GM10248 (cell line): ENCODE measurements at places on chromosomes 5 and 9.

- no peak for DNase-seq
Measured at GRCh38 chr9:99822806-99823591, 1.3 kb downstream of the NR4A3 start.

DNA sequence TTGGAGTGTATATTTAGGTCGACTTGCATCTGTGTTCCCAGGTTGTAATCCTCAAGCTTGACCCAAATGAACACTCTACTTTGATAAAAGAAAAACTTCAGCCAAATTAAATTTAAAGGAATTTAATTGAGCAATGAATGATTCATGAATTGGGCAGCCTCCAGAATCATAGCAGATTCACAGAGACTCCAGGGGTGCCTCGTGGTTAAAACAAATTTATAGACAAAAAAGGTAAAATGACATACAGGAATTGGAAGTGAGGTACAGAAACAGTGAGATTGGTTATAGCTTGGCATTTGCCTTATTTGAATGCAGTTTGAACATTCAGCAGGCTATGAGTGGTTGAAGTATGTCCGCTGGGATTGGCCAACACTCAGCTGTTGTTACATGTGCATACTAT, 21.6 kb upstream of the SPATA31D4 start:
- no peak for DNase-seq

DNA sequence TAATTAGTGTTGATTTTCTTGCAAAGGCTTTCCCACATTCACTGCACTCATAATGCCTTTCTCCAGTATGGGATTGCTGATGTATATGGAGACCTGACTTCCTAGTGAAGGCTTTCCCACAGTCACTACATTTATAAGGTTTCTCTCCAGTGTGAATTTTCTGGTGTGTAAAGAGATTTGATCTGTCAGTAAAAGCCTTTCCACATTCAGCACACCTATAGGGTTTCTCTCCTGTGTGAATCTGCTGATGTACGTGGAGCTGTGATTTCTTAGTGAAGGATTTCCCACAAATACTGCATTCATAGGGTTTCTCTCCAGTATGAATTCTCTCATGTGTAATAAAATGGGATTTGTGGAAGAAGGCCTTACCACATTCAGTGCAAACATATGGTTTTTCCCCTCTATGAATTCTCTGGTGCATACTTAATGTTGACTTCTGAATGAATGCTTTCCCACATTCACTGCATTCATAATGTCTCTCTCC, 31.1 kb downstream of the ZNF484 start:
- no peak for DNase-seq

GRCh38 chr5:107502676-107503060, 168.1 kb downstream of the EFNA5 start:
- no peak for DNase-seq

GRCh38 chr5:69245031-69245430, 10.3 kb downstream of the CDK7 start:
- no peak for DNase-seq

GRCh38 chr5:158032246-158032645, 173.3 kb upstream of the CLINT1 start:
- no peak for DNase-seq

- no peak for DNase-seq
Measured at GRCh38 chr5:41156739-41157138, 56.6 kb downstream of the C6 start.

- DNase-seq: no peak
Measured at GRCh38 chr5:135833961-135834638, 363 bp upstream of the SLC25A48 start.

GRCh38 chr5:80654054-80654390, 430 bp upstream of the MSH3 start:
- peak; percentile 23 for DNase-seq

- DNase-seq: peak; percentile 71
Measured at GRCh38 chr9:124054582-124055227, 43.1 kb downstream of the LHX2 start.

DNA sequence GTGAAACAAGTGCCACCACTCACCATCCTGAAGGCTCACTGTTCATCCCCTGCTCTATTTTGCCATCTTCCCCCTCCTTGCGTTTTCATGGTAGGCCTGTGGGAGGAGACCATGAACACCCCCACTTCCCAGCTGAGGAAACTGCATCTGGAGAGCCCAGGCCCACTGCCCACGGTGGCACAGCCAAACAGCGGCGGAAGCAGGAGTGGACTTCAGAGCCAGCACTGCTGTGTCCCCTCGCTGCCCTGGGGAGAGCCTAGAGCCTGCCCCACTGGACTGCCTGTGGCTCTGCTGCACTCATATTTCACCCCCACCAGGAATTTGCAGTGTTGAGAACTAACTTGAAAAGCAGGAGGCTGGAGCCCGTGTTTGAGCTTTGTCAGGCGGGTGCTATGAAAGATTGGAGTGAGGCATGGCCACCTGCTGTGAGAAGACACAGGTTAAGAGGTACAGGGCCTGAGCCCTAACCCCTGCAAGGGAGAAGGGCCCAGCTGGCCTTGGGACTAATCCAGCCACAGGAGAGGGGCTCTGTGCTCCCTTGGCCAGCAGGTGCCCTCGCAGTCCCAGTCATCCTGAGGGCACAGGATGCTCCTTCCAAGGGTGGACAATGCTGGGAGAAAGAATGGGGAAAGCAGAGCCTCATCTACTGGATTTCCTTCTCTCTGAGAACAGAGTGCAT, 79.0 kb downstream of the MACROH2A1 start:
- DNase-seq: no peak

GRCh38 chr5:56262279-56262678, 29.1 kb upstream of the ANKRD55 start:
- DNase-seq: no peak

DNA sequence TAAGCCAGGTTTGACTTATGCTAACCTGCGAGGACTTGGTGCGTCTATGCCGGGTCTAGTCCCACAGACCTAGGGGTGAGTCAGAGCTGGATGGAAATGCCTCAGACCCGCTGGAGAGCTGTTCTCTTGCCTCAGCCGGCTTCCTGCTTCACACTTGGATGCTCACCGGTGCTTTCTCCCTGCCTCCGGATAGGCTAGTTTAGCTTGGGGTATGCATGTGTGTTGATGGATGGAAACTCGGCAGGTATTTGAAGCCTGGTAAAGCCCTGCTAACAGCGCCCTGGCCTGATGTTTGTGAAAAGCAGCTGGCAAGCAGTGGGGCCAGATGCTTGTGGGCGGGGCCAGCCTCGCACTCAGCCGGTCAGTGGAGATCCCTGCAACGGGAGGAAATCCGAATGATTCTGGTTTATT, 29.3 kb downstream of the PRRC2B start:
- DNase-seq: no peak

DNA sequence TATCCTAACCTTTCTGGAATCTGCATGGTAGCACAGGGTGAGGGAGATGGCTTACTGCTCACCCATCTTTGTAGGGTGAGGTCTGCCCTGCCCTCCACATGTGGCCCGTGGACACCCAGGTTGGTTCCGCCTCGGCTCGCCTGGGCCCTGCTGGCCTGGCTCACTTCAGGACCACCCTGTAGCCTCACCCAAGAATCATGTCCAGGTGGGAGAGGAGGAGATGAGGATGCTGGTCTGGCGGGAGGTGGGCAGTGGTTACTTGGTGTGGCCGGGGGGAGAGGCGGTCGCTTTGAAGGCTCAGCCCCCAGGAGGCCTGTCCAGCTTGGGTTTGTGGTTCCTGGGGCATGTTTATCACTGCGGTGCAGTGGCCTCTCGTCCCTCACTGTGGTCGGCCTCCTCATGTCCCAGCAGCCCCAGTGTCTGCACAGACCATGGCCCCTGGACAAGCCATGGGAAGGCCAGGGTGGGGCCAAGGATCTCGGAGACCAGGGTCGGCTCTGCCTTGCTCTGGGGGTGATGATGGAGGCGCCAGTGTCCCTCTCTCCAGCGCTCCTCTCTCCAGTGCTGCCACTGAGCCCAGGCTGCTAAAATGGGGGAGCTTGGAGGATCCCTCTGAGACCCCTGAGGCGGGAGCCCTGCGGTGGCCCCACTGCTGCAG, 4.6 kb downstream of the OBP2B start:
- no peak for DNase-seq

DNA sequence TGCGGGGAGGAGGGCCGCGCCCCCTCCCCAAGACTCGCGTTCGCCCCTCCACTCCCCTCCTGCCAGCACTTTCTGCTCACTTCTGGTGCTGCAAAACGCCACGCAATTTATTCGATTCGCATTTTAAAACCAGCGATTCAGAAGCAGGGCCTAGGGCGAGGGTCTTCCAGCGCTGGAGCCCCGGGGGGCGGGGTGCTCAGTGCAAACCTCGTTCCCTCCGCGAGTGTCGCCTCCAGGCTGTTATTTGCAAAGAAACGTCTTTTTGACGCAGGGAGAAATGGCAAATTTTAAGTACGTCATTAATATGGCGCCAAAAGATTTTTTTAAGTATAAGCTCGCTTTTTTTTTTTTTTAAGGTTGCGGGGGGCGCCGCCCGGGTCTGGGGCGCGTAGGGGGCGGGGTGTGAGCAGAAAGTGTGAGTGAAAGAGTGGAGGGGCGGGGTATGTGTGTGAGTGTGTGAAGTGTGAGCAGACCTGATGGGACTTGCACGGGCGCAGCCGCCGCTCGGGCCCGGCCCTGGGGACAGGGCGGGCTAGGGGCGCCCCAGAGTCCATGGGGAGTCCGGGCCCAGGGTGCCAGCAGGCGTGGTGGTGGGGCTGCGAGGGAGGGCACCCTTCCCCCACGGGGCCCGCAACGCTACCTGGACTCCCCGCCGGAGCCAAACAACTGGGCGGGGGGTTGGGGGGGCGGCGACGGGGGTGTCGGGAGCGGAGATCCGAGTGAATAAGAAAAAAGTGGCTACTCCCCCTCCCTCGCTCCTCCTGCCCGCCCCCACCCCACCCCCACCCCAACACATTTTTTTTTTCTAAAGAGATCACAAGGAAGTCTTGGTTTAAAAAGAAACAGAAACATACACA, at the start of gene JADE2:
Gene JADE2, plus strand, starts transcription at position 845 of the 857 bp plus-strand sequence. CDS start 10,188 bp downstream, outside the sequence.
- DNase-seq: peak; percentile 83

GRCh38 chr5:2864515-2865105, 113.1 kb upstream of the IRX2 start:
- no peak for DNase-seq

- DNase-seq: no peak
Measured at GRCh38 chr9:17520268-17521064, 58.4 kb upstream of the SH3GL2 start.

DNA sequence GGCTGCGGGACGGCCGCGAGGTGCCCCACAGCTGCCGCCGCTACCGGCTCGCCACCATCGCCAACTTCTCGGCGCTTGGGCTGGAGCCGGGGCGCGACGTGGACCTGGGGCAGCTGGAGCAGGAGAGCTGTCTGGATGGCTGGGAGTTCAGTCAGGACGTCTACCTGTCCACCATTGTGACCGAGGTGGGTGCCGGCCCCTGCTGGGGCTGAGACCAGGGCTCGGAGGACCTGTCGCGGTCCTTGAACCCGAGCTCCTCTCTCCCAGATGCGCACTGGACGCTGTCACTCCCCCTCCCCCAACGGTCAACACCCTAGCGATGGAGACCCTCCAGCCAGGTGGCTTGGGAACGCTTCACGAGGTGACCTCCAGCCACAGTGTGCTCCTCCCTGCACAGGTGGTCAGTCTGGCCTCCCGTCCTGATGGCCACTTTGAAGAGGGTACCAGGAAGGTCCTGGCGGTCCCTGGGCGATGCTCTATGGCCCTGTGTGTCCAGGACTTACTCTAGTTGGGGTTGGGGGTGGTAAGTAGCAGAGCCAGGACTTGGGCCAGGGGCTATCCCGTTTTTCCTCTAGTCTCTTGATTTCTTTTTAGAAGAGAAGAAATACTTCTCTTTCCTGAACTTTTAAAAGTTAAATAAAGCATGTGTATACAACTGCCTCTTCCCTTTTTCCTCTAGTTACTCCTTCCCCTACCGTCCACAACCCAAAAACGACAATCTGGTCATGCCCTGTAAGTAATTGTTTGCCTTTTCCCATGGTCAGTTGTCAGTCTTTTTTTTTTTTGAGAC, 866 bp downstream of the SLC22A5 start:
- no peak for DNase-seq

DNA sequence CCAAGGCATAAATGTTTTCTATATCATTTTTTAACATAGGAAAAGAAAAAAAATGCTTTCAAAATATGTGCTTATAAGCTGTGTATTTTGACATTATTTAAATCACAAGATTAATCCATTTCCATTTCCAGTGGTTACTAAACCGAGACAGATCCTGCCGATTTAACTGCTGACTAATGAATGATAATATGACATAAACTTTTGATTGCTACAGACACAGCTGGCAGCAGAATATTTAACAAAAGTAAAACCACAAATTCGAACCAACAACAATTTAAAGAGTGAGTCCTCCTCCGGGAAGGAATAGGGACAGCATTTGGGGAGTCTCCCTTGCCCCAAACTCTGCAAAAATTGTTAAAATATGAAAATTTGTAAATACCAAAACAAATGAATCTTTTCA, 401.3 kb upstream of the DAB2 start:
- no peak for DNase-seq

DNA sequence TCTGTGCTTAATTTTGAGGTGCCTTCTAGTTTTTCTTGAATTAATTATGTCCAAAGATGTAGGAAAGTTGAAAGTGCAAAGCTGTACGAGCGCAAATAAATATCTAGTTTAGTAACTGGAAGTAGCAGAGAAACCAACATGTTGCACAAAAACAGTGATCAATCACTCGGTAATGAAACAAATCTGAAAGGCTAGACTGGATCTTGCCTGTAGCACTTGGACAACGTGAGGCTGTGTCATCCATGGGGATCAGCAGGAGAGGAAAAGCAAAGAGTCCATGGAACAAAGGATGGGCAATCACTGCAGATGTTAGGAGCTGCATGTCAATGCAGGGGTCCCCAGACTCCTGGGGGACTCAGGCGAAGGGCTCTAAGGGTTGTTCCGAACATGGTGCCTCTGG, 424.2 kb downstream of the IRX1 start:
- no peak for DNase-seq

DNA sequence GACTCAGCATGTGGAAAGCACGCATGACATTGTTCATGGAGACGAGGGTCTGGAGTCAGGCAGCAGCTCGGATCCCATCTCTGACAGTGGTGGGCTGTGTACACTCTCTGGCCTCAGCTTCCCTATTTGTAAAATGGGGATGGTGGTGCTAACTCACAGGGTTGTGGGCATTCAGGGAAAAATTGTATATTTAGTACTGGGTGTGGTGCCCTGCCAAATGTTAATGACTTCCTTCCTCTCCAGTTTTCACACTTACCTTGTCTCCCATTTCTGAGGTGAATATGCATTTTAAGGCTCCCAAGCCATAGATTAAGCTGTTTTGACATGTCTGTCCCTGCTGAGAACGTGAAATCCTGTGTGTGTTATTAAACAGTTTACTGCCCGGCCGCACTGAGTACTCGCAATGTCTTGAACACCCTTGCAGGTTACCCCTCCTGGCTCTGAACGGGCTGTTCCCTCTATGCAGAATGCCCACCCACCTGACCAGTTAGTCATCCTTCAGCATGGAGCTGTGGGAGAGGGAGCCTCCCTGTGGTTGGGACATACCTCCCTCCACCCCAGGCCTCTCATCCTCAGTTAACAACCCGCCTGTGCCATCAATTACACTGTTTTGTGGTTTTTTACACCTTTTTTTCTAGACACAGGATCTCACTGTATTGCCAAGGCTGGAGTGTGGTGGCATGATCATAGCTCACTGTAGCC, 25.8 kb downstream of the TJP2 start:
- no peak for DNase-seq

DNA sequence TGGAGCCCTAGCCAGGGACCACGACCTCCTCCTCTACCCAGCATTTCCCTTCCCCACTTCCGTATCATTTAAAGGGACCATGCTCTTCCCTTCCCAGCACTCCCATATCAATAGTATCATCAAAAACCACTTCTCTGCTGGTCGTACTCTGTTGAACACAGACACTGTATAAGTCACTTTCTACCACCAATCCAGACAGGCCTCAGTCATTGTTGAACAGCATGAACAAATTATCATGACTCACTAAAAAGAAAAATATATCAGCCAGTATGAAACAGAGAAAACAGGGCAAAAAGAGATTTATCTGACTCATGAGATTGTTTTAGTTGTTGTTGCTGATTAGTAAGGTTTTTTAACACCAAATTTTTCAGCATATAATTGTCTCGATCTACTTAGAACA, 89.8 kb downstream of the CDKN2A start:
- no peak for DNase-seq
